ENCODE measurements at places on chromosomes 6 and 20. TPM values are rescaled to one million over a fixed set of nuclear protein-coding genes. Genes with fewer than 3 reads are reported as not detected.
A peak's percentile ranks its signal among the peaks of the same experiment; 100 is the strongest.

The MAPK13 gene
- 0.13 TPM for total RNA-seq

DNA sequence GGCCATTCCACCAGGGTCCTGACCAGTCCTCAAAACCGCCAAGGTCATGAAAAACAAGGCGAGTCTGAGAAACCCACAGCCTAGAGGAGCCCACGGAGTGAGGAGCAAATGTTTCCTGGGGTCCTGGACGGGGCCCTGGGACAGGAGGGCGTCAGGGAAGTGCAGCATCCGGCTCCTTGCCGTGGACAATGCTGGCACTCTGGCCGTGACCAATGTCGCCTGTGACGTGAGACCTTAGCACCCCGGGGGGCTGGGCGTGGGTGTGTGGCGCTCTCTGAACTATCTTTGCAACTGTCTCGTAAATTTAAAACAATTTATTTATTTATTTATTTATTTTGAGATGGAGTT lies 34.1 kb upstream of the SLCO4A1 start:
- no peak for DNase-seq

DNA sequence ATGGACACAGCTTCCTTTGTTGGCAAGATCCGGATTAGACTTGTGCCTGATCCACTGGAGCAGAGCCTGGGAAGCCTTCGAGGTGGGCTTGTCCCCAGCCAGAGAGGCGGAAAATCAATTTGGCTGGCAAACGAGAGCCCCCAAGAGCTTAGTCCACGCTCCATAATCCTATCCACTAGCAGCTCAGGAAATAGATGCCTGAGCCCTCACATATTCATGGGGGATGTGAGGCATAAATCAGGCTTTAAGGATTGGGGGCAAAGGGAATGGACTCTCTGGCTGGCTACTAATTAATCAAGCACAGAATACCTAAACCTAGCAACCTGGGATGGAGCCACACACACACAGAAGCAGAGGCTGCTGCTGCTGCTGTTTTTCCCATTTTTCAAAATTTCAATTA lies 137.9 kb downstream of the PKHD1 start:
- peak; percentile 81 for DNase-seq

GRCh38 chr20:63062188-63063140 lies 55.7 kb upstream of the BHLHE23 start:
- DNase-seq, result no peak

DNA sequence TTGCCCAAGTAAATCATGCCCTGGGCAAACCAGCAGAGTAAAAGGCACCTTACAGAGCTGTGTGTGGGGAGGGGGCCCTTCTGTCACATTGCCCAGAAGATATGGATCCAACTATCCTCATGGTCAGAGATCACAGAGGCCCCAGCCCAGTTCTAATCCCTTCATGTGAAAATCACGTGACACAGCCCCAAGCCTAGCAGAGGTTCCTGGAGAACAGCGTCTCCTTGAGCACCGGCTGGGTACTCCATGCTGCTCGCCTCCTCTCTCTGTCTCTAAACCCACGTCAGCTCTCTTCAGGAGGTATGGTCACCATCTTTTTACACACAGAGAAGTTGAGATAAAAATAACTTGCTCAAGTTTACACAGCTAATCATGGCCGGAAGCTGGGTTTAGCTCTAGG lies 230.2 kb downstream of the ANKRD60 start:
- DNase-seq, result no peak

- no peak for DNase-seq
Observed at GRCh38 chr20:15512916-15513315, 1060.3 kb downstream of the KIF16B start.

GRCh38 chr6:162681447-162681846 lies 46.1 kb downstream of the PRKN start:
- no peak for DNase-seq

The LY86 gene
- total RNA-seq, result not detected

DNA sequence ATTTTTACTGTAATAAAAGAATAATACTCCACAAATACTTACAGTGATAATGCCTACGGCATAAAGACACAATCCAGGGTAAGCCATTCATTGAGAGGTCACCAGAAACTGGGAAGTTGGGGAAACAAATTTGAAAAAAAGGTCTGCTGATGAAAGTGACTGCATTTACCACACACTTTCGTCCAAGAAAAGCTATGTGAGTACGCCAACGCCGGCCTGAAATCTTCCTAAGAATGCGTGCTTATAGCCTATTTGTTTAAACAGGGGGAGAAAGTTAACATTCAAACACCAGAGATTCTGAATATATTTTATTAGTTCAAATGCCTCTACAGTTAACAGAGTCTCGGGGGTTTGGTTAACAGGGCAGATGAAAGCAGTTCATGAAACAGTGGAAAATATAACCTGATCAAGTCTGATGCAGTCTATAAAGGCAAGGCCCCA lies 657 bp upstream of the LTV1 start:
- DNase-seq, result no peak

- DNase-seq, result no peak
Observed at GRCh38 chr6:142246960-142247359, 54.8 kb upstream of the ADGRG6 start.

The PTGIS gene
- 31.3 TPM for total RNA-seq

GRCh38 chr20:48679599-48679998 lies 148.2 kb downstream of the PREX1 start:
- DNase-seq, result peak; percentile 19

- DNase-seq, result no peak
Observed at GRCh38 chr6:64996301-64996700, 710.7 kb downstream of the EYS start.

The MOXD1 gene
- 2.3 TPM for total RNA-seq

GRCh38 chr20:44502968-44503367 lies 18.9 kb downstream of the SERINC3 start:
- DNase-seq, result no peak

GRCh38 chr6:135871296-135871695 lies 19.8 kb downstream of the PDE7B start:
- DNase-seq, result no peak

DNA sequence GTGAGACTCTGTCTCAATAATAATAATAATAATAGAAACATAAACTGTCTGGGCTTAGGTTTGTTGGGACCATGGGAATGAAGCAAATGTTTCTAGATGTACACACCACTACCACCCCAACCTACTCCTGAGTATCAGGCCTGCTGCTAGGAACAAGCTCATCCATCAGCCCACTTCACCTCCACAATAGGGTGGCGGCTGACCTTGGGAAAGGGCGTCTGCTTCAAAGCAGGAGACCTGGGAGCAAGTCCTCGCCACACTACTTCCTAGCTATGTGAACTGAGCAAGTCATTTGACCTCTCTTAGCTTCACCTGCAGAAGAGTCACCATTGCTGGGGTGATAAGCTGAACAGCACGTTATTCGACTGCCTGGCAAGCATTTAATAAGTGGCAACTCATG lies 3.1 kb upstream of the FOXP4 start:
- no peak for DNase-seq

The GTSF1L gene
- not detected for total RNA-seq

GRCh38 chr6:39328066-39328465 lies 5.6 kb upstream of the KCNK16 start:
- no peak for DNase-seq

- no peak for DNase-seq
Observed at GRCh38 chr20:40895182-40895581, 133.4 kb upstream of the TOP1 start.

- DNase-seq, result no peak
Observed at GRCh38 chr6:169833258-169833794, 81.9 kb downstream of the ERMARD start.

DNA sequence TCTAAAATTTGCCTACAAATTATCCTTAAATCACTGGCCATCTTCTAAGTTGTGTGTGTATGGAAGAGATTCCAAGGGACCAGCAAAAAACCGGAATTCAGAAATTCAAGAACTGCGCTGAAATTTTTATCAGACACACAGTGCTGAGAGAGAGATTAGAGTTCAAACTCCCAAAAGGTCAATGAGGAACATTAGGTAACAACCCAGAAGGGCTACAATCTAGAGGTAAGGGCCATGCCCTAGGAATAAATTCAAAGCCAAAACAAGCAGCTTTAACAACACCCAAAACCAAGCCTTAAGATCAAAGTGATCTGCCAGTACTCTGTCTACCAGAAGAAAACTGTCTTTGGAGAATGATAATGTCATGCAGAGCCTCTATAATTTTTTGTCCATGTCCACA lies 17.8 kb downstream of the SRSF12 start:
- DNase-seq, result no peak

The ATP6V1G2 gene
- 8.8 TPM for total RNA-seq

DNA sequence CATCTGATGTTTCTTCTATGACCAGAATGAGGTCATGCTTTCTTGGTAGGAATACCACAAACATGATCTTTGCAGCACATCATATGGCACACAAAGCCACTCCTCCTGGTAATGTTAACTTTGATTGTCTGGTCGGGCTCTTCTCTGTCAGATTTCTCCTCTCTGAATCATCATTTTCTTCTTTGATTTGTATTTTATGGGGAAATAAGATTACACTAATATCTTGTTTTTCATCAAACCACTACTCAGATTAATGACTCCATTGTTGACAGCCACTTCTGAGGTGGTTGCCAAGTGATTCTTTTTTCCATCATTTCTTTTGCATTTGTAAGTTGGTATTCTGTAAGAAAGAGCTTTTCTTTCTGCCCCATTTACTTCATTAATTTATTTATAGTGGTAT lies 29.5 kb downstream of the TRMT11 start:
- DNase-seq, result no peak

DNA sequence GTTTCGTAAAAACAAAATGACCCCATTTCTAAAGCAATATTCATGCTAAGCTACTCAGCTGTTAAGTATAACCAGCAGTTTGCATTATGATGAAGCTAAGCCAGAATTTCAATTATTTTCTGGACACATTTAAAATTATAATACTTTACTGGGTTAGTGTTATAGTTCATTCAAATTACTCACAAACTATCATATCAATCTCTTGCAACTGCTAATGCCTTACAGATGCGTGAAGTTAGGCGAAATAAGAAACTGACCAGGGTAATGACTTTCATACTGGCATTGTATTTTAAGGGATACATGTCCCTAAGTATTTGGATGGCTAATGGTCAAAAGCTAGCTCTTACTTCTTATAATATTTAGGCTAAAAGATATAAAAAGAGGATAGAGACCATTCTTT lies 249.6 kb downstream of the TSHZ2 start:
- no peak for DNase-seq

DNA sequence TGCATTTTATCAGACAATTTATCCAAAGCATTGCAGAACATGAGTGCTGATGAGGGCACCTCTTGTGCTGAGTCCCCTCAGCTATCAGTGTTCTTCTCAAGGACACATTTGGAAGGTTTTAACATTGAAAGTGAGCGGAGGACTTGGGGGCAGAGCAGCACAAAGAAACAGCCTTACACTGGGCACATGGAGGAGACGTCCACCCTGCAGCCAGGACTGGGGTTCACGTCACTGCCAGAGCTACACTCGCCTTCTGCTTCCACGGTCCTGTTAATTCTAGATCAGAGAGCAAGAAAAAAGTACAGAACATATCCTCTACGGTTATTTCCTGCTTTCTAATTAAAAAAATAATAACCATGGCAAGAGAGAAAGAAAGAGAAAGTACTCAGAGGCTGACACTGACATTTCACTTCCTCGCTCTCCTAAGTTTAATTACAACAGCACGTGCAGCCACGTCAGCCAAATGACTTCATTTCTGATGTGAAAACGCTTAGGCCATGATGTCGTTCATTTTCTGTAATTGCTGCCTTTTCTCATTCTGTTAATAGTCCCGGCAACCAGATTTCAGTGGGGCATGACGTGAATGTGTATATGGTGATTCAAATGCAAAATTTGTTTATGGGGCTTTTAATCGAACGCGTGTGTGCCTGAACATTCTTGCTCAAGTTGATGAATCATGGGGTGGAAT lies 5.1 kb downstream of the PRND start:
- DNase-seq, result no peak

DNA sequence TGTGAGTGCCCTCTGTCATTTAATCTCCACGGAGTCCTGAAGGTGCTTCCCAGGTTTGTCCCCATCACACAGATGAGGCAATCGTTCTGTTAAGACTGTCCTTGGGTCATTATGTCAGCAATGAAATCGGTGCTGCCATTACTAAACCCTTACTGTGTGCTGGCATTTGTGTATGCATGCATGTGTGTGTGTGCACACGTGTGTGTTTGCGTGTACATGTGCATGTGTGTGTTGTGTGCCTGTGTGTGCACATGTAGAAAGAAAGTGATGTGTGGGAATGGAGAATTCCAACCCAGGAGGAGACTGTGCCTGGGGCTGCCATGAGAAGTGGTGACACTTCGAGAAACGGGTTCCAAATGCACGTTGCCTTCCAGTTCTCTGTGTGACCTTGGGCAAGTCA lies 110.3 kb downstream of the CDH26 start:
- no peak for DNase-seq

DNA sequence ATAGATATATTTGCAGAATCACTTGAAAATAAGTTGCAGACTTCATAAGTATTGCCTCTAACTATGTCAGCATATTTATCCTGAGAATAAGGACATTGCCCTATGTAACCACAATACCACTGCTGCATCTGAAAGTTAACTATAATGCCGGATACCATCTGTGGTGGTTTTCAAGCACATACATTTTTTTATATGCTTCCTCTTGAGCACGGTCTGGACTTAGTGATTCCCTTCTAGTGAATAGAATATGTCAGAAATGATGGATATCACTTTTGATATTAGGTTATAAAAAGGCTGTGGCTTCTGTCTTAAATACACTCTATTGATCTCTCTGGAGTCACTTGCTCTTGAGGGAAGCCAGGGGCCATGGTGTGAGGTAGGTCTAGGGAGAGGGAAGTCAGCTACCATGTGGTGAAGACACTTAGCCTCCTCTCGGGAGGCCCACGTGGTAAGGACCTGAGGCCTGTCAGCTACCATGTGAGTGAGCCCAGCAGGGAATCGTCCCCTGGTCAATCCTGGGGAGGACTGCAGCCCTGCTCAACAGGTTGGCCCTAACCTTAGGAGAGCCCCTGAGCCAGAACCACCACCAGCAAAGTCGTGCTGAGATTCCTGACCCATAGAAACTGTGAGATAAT lies 57.5 kb downstream of the CCDC170 start:
- no peak for DNase-seq

The HTR1E gene
- total RNA-seq, result not detected

DNA sequence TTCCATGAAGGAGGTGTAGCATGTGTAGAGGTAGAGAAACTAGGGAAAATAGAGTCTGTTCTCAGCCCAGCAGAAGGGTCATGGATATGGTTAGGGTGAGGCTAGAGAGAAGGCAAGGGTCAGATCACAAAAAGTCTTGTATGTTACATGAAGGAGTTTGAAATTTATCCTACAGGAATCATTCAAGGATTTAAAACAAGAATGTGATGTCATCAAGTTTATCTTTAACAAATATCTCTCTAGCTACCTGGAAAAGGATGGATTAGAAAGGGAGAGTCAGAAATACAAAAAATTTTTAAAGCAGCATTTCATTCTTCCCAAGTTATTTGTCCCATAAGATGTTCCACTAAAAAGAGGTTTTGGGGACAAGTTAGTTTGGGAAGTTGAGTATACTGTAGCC lies 4.4 kb upstream of the CHD6 start:
- no peak for DNase-seq

The LY6G6F gene
- total RNA-seq, result not detected

GRCh38 chr20:10470276-10470675 lies 35.2 kb downstream of the SLX4IP start:
- no peak for DNase-seq

GRCh38 chr6:4032475-4032874 lies 46.5 kb downstream of the FAM217A start:
- DNase-seq, result no peak

GRCh38 chr6:94813806-94814205 lies 763.5 kb upstream of the MANEA start:
- no peak for DNase-seq

The IYD gene
- total RNA-seq, result not detected

The GPSM3 gene
- 4.5 TPM for total RNA-seq

The PTPRK gene
- 30.9 TPM for total RNA-seq

GRCh38 chr20:36315545-36316351 lies 9.6 kb downstream of the DLGAP4 start:
- DNase-seq, result no peak

The OOEP gene
- not detected for total RNA-seq

Data from neural progenitor cell (in vitro differentiated cells).